Karpas-422 (cell line): ENCODE measurements at places on chromosomes 1 and 21. TPM values are rescaled to one million over a fixed set of nuclear protein-coding genes. Genes with fewer than 3 reads are reported as not detected.

DNA sequence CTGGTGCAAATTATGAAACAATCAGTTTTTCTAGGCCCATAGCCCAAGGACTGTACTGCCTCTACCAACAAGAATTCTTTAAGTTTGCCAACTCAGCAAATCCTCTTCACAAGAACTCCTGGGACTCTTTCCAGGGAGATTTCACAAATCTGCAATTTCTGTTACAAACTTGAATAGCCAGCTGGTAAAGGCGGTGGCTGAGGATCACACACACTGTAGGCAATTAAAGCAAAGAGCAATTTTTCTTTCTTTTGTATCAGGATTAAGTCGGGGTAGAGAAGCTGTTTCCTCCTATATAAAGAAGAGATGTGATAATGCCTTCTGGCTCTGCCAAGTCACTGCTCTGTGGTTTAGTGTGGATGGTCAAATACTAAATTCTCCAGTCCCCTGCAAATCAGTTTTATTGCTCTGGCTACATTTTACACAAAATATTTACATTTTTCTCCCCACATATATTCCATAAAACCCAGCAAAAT is 1.7 kb downstream of the ALDH9A1 start:
- H3K36me3 ChIP-seq, result peaks cover 10% of the 10 kb centered on the region
- DNase-seq, result no peak
- H3K27me3 ChIP-seq, result no peaks in the 10 kb centered on the region
- peak overlapping the region; percentile 92 for H3K4me3 ChIP-seq

- H3K4me3 ChIP-seq, result no peak overlapping the region
- DNase-seq, result peak; percentile 43
- H3K36me3 ChIP-seq, result no peaks in the 10 kb centered on the region
Observed at GRCh38 chr1:153349363-153350320, 1.0 kb upstream of the PGLYRP4 start.

GRCh38 chr1:36207339-36207738 is 16.9 kb upstream of the THRAP3 start:
- DNase-seq, result no peak
- no peak overlapping the region for H3K27ac ChIP-seq
- H3K4me1 ChIP-seq, result peaks cover 2% of the 10 kb centered on the region; the same call in 1 of the 2 replicates
- no peak overlapping the region for H3K4me3 ChIP-seq
- no peaks in the 10 kb centered on the region for H3K27me3 ChIP-seq

GRCh38 chr1:220389634-220390033 is 117.4 kb upstream of the RAB3GAP2 start:
- H3K27me3 ChIP-seq, result no peaks in the 10 kb centered on the region
- H3K27ac ChIP-seq, result no peak overlapping the region
- DNase-seq, result no peak

- H3K36me3 ChIP-seq, result no peaks in the 10 kb centered on the region
- H3K4me1 ChIP-seq, result peaks cover 56% of the 10 kb centered on the region
- H3K27me3 ChIP-seq, result no peaks in the 10 kb centered on the region
- peak overlapping the region; percentile 97 for H3K27ac ChIP-seq
Observed at GRCh38 chr1:159067699-159068621, 8.6 kb downstream of the AIM2 start.

GRCh38 chr1:154155251-154155650 is 378 bp upstream of the NUP210L start:
- peaks cover 19% of the 10 kb centered on the region for H3K36me3 ChIP-seq
- no peak overlapping the region for H3K27ac ChIP-seq
- no peak for DNase-seq
- H3K27me3 ChIP-seq, result no peaks in the 10 kb centered on the region
- H3K4me3 ChIP-seq, result no peak overlapping the region

DNA sequence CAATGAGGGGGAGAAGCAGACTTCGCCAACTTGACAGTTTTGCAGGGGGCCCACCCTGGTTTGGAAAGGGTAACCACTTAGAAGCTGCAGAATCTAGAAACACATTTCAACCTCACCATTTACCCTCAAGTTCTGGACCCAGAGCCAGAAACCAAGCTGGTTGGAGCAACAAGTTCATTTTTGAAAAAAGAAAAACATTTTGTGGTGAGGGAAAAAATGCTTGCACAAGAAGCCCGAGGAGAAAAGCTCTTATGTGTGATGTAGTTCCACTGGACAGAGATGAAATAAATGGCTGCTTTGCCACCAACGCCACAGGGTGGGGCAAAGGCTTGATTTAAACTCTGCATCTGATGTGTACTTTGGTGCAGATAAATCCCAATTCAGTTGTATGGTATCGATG is 10.6 kb upstream of the NGF start:
- peaks cover under 1% of the 10 kb centered on the region for H3K4me1 ChIP-seq
- no peaks in the 10 kb centered on the region for H3K36me3 ChIP-seq
- H3K27ac ChIP-seq, result no peak overlapping the region
- H3K4me3 ChIP-seq, result no peak overlapping the region
- H3K27me3 ChIP-seq, result no peaks in the 10 kb centered on the region

RGSL1 gene
- total RNA-seq, result 0.22 and 0.97 TPM in 2 replicates

SLC37A1 gene
- total RNA-seq, result 47.1 and 51.4 TPM in 2 replicates

SPATA21 gene
- total RNA-seq, result 1.2 and 1.4 TPM in 2 replicates

SPRR2B gene
- not detected in 2 replicates for total RNA-seq
